Fibroblast of lung (primary cell): ENCODE measurements at places on chromosomes 11 and 22.
A peak's percentile ranks its signal among the peaks of the same experiment; 100 is the strongest.

GRCh38 chr11:88051396-88051795 is 123.8 kb downstream of the RAB38 start:
- peak; percentile 48 for DNase-seq
- no peaks in the 10 kb centered on the region for H3K27me3 ChIP-seq
- no peaks in the 10 kb centered on the region for H3K4me1 ChIP-seq
- no peak overlapping the region for H3K27ac ChIP-seq
- H3K4me3 ChIP-seq = no peak overlapping the region
- no peaks in the 10 kb centered on the region for H3K36me3 ChIP-seq

- no peak overlapping the region for H3K27ac ChIP-seq
- H3K36me3 ChIP-seq = no peaks in the 10 kb centered on the region
- H3K4me3 ChIP-seq = no peak overlapping the region
Measured at GRCh38 chr11:73554671-73555320, 43.1 kb downstream of the FAM168A start.

GRCh38 chr22:35638410-35638809 is 9.8 kb upstream of the APOL6 start:
- H3K36me3 ChIP-seq = no peaks in the 10 kb centered on the region
- H3K27ac ChIP-seq = peak overlapping the region; percentile 86
- peak; percentile 95 for DNase-seq
- no peaks in the 10 kb centered on the region for H3K27me3 ChIP-seq
- peak overlapping the region; percentile 22 for H3K4me3 ChIP-seq
- peaks cover 13% of the 10 kb centered on the region for H3K4me1 ChIP-seq

DNA sequence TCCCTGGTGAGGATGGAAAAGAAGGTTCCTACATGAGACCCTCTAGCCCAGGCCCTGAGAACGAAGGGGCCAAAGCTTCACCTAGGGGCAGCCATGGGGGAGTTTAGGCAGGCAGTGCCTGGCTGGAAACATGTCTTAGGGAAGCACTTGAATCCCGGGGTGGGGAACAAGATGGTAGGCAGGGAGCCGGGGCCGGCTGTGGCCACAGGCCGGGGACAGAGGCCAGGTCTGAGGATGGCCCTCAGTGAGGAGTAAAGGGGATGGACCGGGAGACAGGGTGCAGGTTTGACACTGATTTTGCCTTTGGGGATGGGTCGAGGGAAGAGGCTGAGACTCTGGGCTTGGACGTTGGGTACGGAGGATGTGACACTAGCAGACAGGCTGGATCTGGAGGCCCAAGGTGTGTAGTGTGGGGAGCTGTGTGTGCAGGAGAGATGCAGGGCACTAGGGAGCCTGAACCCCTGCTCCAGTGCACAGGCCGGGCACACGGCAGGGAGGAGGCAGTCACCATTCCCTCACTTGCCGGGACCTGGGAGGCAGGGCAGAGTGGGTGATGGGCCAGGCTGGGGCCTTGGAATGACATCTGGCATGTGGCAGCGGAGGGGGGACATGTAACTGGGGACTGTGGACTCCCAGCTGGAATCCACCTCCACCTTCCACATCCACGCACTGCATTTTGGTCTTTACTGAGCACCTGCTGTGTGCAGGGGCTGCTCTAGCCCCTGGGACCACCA is 6.1 kb downstream of the RTN4R start:
- H3K4me3 ChIP-seq = no peak overlapping the region
- no peaks in the 10 kb centered on the region for H3K36me3 ChIP-seq
- no peak overlapping the region for H3K27ac ChIP-seq
- H3K4me1 ChIP-seq = no peaks in the 10 kb centered on the region

- no peak for DNase-seq
- no peak overlapping the region for H3K27ac ChIP-seq
- H3K27me3 ChIP-seq = no peaks in the 10 kb centered on the region
- no peak overlapping the region for H3K4me3 ChIP-seq
Measured at GRCh38 chr11:27477243-27477642, 4.7 kb upstream of the LGR4 start.
